ENCODE measurements at places on chromosomes 2 and 18.

DNA sequence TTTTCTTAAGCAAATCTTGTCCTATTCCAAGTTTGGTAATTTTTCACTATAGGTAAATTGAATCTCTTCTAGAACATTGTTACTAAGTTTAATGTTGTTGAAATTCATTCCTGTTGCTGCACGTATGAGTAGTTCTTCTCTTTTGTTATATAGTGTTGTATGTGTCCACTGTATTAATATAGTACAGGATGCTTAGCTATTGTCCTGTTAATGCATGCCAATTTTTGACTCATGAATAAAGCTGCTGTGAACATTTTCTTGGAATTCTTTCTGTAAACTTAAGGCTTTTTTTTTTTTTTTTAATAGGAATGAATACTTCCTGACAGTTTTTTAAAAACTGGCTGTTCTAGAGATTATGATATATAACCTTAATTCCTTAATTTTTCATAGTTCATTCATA lies 326.9 kb downstream of the SLC4A3 start:
- DNase-seq, result no peak

DNA sequence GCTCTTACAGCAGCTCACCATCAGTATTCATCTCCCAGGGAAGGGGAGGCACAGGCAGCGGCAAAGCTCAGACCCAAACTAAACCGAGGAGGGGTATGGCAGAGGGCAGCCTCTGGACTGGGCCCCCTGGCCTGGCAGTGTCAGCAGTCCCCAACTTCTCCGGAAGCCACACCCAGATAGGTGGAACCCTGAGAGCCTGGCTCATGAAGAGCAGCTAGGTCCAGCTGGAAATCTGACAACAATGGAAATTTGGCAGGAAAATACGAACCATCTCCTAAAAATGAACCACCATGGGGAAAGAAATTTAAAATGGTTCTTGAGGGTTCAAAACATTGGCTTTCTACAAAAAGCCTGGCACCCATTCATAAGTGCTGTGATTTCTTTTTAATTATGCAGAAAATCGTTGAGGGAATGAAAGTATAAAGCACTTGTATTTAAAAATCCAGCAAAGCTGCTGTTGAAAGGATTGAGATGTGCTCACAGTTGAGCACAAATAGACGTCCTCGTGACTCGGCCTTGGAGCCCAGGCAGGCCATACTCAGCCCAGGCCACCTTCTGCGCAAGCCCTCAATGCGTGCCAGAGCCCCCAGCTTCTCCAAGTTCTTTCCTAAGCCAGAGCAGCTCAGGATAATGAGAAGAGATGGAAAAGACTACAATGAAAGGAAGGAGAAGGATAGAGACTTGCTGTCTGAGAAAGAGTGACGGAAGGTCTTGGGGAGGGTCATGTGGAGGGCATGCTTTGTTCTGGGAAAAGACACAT lies 93.0 kb downstream of the COL6A3 start:
- no peak for DNase-seq

GRCh38 chr2:223597076-223597475 lies 5.1 kb downstream of the SCG2 start:
- no peak for DNase-seq

DNA sequence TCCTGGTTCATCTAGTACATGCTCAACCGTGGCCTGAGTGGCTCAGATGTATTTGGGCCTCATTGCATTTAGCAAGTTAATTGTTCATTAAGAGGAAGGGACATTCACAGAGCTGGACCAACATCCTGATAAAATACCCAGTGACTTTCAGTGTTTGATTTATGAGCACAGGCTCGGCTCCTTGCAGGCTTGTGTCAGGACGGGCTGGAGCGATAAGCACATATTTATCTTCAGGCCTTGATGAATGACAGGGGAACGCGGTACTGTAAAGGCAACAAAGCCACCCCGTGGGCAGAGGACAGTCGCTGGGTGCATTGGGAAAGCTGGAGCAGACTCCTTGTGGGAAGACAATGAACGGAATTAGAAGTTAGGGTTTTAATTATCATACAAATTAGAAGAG lies 548.6 kb upstream of the HS6ST1 start:
- DNase-seq, result no peak

DNA sequence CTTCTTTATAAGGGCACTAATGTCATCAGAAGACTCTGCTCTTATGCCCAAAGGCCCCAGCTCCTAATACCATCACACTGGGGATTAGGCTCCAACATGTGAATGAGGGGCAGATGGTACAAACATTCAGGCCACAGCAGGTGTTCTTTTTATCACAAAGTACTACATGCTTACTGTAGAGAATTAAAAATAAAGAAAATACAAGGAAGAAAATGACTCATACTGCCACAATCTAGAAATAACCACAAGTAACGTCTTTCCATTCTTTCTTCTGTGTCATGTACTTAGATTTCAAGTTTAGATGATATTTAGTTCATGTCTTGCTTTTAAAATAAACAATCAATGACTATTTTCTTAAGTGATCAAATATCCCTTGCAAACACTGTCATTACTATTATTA lies 100.3 kb upstream of the NEDD4L start:
- DNase-seq, result no peak

- DNase-seq, result no peak
Measured at GRCh38 chr2:237568121-237568660, 1.8 kb downstream of the PRLH start.
